NCI-H1092 treated with DMSO at 0.1 percent for 48 hours (cell line): ENCODE measurements at places on chromosomes 2 and 18.

DNA sequence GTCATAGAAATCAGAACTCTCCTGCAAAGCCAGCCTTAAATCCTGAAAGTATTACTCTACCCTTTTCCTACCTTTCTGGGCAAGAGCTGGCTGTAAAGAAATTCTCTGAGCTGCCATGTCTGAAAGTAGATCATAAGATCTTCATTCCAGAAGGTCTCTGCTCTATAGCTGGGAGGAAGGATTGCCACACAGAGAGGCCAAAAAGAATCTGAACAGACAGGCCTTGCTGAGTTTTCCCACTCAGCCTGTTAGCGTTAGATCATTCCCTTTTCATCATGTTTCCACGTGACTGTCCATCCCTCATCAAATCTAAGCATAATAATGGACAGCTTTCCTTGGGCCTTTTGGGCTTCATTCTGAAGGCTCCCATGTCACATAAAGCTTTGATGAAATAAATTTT, 43.2 kb upstream of the FHL2 start:
- DNase-seq: no peak

DNA sequence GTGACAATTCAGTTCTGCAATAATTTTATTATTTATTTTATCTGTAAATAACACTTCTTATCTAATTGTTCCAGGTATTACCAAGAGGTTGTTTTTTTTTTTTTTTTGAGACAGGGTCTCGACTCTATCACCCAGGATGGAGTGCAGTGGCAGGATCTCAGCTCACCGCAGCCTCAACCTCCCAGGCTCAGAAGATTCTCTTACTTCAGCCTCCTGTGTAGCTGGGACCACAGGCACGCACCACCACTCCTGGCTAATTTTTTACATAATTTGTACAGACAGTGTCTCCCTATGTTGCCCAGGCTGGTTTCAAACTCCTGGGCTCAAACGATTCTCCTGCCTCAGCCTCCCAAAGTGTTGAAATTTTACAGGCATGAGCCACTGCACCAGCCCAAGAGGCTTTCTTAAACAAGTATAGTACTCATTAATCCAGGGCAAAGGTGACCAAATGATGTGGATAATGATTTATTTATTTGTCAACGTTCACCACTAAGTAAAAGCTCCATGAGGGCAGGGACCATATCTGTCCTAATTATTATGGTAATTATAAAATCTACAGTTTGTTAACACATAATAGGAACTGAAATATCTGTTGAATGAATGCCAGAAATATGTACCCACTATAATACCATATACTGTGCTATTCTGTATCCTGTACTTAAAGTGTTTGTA, 12.0 kb downstream of the STK17B start:
- no peak for DNase-seq

DNA sequence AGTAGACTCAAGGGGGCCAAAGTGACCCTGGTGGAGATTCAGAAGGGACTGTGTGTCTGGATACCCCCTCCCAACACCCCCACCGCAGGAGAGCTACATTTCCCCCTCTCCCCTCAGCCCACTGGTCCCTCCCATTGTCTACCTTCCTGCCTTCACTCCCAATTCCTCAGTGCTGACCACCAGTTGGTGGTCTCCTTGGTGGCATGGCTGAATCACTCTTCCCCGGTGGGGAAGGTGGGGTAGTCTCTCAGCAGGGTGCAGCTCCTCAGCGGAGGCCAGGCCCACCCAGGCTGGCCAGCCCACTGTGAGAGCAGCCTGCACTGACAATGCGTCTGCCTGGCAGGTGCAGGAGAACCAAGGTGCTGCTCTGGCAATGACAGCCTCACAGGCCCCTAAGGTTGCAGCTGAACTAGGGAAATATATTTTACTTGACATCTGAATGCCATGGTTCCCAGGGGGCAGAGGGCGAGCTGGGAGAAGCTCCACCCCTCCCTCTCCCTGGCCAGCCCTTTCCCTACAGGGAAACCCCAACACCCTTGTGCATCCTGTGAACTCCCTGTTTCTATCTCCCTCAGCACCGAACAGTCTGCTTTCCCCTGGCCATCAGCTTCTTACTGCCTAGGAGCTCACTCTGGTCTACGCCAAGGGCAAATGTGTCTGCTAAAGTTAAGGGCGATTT, 62.6 kb upstream of the PAX8 start:
- DNase-seq: no peak

DNA sequence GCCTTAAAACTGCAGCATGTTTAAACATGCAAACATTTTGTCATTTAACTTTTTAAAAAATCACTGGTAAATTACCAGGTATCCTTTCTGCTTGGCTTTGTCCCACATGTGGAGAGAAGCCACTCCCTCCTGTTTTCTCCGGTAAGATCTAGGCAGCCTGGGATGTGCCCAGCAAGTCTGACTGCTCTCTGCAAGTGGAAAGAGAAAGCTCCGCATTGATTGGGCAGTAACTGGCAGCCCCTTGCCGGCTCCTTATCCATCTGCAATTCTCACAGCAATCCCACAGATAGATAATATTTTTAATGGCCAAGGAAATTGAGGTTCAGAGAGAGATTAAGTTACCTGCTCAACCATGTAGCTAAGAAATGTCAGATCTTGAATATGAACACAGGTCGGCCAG, 136.1 kb downstream of the TMEM200C start:
- DNase-seq: no peak

- peak; percentile 98 for DNase-seq
Observed at GRCh38 chr18:48133671-48134251, 203.3 kb upstream of the SMAD2 start.

- no peak for DNase-seq
Observed at GRCh38 chr18:13680612-13681011, 45.7 kb downstream of the FAM210A start.
